Activated CD4-positive, alpha-beta T cell treated with anti-CD3 and anti-CD28 coated beads for 24 hours (primary cell): ENCODE measurements at places on chromosomes 3 and 15.

DNA sequence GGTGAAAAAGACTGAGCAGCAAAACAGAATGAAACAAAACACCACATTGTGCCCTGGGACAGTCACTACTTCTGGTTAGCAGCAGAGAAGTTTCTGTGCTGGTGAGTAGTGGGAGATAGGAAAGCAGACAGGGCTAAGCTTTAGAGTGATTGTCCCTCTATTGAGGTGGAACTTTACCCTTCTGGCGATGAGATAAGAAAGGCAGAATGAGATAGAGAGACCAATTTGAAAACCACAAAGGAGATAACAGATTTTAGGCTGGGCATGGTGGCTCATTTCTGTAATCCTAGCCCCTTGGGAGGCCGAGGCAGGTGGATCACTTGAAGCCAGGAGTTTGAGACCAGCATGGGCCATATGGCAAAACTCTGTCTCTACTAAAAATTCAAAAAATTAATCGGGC, 208.5 kb downstream of the TBL1XR1 start:
- no peak for DNase-seq

DNA sequence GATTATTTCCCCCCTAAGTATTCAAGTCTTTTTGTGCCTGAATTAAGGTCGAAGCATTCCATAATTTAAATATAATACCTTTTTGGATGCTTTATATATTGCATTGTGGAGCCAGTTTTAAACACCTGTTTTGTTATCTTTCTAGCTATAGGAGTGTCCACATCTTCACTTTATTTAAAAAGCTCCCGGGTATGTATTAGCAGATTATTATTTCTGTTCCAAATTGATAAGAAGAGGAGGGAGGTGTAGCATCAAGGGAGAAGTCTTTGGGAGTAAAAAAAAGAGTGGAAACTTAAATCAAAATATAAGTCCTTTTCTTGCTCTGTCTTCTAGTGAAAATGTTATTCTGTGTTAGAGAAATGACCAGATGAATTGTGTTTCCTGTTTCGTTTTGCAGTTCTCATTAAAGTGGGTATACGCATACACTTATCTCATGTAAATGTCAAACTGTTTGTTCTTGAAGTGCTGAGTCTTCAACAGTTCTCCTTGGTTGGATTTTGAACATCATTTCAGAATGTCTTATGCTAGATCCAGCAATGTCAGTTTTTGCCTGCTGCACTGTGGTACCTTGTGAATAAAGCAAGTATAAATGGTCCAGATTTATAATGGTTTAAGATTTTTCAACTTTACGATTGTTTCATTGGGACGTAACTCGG, 105.8 kb downstream of the FNDC3B start:
- no peak for DNase-seq

GRCh38 chr3:191499307-191500080, 38.5 kb downstream of the PYDC2 start:
- DNase-seq: no peak

DNA sequence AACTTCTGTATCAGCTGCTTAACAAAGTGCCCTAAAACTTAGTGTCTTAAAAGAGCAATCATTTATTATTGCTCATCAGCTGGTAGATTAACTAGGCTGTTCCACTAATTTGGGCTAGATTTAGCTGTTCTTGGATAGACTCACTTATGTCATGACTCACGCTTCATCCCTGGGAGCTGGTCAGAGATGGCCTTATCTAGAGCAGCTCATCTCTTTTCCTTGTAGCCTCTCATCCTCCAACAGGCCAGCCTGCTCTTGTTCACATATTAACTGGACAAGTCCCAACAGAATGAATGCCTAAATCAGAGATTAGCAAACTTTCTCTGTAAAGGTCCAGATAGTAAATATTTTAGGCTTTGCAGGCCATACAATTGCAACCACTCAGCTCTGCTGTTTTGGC, 66.9 kb upstream of the PLAAT1 start:
- DNase-seq: no peak

DNA sequence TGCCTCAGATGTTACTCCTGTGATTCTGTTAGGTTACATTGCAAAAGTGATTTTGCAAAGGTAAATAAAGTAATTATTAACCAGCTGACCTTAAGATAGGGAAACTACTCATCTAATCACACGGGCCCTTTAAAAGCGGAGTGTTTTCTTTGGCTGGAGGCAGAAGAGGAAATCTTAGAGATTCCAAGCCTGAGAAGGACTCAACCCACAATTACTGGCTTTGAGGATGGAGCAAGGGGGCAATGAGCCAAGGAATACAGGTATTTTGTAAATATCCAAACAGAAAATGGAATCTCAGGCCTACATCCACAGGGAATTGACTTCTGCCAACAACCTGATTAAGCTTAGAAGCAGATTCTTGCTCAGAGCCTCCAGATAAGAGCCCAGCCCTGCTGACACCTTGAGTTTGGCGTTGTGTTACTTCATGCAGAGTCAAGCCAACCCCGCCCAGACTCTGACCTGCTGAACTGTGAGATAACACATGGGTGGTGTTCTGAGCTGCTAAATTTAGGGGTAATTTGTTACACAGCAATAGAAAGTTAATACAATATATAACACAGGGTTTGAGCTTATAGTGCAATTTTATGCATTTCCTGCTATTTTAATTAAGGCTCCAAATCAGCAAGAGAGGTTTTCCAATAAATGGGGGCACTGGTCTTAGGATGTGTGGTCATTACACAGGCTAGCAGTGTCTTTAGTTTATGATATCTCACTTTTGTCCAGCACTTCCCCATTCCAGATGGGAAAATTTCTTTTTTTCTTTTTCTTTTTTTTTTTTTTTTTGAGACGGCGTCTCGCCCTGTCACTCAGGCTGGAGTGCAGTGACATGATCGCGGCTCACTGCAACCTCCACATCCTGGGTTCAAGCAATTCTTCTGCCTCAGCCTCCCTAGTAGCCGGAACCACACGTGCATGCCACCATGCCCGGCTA, 19.5 kb downstream of the NFKBIZ start:
- DNase-seq: no peak

- DNase-seq: no peak
Measured at GRCh38 chr3:20776692-20777091, 590.7 kb upstream of the SGO1 start.

- no peak for DNase-seq
Measured at GRCh38 chr3:4795905-4796304, 183.3 kb upstream of the BHLHE40 start.

DNA sequence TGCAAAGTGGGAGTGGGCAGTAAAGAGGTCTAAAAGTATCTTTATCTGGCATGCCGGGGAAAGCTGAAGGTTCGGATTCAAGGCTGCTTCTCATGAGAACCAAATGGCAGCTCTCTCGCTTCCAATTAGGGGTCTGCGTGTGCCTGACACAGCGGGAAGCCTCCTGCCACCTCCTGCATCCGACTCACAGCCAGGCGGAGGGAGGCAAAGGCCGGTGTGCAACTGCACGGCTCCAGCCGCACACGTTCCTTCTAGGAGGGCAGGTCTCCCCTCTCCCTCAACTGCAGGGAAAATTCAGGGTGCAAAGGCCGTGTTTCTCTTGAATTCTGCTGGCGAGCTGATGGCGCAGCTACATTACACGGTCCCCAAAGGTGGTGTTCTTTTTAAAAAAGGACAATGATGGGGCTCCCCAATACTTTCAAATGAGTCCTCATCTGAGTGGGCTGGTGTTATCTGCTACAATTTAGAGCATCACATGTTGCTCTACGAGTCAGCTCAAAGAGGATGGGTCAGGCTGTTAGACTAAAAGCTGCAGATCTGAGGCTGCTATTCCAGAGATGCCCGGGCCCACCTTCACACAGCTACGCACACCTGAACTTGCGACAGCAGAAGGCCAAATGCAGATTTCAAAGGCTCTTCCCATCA, 226.6 kb downstream of the ADAMTS17 start:
- no peak for DNase-seq

DNA sequence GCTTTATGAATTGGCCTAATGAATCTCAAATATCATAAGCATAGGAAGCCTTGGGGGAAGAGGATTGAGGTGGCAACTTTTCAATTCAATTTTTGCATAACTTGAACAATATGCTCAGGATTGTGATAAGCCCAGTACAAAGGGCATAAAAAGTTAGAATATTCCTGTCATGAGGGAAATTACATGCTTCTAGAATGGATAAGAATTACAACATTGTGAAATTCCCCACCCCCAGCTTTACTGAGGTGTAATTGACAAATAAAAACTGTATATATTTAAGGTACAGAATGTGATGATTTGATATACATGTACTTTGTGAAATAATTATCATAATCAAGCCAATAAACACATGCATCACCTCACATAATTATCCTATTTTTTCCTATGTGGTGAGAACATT, 132.6 kb upstream of the TNIK start:
- no peak for DNase-seq

DNA sequence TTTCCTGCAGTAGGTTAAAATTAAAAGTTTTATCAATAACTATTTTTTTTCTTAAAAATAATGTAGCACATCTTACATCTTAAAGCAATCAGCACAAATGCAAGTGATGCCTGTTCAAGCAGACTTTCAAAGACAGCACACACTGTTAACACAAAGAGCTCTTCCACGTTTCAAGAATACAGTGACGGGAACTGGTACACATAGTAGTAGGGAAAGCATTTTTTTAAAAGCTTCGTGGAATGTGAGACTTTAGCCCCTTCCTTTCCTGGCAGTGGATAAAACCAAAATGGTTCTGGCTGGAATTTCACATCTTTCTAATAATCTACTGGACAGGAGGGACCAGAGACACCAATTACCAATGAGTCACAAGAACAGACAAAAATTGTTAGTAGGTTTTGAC, 33.5 kb upstream of the SLC2A2 start:
- DNase-seq: no peak

DNA sequence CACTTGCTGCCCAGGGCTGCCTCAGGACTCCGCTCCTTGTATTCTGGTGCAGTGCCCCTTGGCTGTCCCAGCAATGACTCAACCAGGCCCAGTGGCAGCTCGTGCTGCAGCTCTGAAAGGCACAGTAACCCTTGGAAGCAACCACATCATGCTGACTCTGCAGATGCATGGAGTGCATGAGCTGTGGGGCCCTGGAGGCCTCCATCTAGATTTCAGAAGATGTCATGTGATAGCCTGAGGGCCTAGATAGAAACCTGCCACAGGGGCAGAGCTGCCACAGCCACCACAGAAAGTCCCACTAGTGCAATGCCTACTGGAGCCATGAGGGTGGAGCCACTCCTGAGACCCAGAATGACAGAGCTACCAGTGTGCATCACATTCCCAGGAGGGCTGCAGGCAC, 117.1 kb upstream of the SMAD3 start:
- no peak for DNase-seq

GRCh38 chr3:85586018-85586417, 627.2 kb downstream of the CADM2 start:
- DNase-seq: no peak

DNA sequence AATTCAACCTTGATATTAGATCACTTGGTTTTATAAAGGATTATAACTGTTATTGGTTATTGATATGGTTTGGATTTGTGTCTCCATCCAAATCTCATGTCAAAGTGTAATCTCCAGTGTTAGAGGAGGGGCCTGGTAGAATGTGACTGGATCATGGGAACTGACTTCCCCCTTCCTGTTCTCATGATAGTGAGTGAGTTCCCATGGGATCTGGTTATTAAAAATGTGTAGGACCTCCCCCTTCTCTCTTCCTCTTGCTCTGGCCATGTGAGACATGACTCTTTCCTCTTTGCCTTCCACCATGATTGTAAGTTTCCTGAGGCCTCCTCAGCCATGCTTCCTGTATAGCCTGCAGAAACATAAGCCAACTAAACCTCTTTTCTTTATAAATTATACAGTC, 136.0 kb upstream of the UBE2E2 start:
- DNase-seq: no peak

GRCh38 chr15:24678485-24678884, 2.9 kb downstream of the NPAP1 start:
- DNase-seq: no peak

DNA sequence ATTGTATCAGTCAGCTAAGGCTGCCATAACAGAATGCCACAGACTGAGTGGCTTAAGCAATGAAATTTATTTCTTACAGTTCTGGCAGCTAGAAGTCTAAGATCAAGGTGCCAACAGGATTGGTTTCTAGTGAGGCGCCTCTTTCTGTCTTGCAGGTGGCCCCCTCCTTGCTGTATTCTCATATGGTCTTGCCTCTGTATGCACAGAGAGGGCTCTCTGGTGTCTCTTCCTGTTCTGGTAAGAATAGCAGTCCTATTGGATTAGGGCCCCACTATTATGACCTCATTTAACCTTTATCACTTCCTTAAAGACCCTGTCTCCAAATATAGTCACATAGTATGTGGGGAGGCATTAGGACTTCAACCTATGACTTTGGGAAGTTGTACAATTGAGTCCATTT, 253.9 kb downstream of the EDEM1 start:
- no peak for DNase-seq

- no peak for DNase-seq
Measured at GRCh38 chr15:99138491-99138982, 33.7 kb downstream of the SYNM start.

DNA sequence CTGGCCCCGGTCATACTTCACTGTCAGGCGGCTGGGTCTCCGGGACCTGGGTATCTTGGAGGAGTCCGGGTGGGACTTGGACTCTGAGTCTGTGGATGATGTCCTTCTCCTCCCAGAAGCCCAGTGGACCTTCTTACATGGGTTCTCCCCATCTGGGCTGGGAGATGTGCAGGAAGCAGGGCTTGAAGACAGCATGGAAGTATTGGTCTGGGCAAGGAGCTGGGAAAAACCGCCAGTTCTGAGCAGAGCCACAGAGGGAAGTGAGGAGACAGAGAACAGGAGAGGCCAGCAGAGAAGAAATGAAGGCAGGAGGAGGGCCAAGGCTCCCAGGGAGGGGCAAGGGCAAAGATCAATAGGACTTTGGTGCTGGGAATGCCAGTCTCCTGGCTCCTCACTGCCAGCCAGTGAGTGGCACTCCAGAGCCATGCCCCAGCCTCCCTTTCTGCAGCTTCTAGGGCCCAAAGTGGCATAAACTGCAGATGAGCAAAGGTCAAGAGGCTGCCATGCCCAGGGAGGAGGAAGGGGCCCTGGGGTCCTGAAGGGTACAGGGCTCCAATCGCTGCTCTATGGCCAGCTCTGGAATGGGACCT, at the start of gene PPP1R14D:
Gene PPP1R14D (minus strand): TSS at position 262 of the 590 bp plus-strand sequence. CDS start 67 bp downstream, at position 195.
- no peak for DNase-seq

GRCh38 chr3:42743204-42743995, 29.7 kb downstream of the CCDC13 start:
- no peak for DNase-seq

- DNase-seq: no peak
Measured at GRCh38 chr15:61582092-61582491, 353.0 kb upstream of the RORA start.

GRCh38 chr15:77251662-77252061, 168.2 kb downstream of the PEAK1 start:
- no peak for DNase-seq

DNA sequence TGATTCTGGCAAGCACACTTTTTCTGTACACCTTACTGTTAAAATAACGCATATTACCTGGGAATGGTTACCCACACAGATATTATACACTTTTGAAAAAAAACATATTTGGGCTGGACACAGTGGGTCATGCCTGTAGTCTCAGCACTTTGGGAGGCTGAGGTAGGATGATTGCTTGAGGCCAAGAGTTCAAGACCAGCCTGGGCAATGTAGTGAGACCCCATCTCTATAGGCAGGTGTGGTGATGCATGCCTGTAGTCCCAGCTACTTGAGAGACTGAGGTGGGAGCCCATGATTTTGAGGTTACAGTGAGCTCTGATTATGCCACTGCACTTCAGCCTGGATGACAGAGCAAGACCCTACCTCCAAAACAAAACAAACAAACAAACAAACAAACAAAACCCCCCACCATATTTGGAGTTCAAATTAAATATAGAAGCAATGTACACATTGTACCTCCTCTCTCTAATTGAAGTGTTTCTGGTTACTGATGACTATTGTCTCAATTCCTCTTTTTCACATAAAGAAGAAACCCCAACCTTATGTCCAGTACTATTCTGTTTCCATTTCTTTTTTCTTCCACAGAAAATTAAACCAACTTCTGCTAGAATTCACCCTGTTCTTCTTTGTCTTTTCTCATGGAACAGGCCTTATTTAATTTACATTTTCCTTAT, 152.6 kb upstream of the UMPS start:
- DNase-seq: no peak
